Kidney capillary endothelial cell (primary cell): ENCODE measurements at places on chromosomes 5 and 9.
A peak's percentile ranks its signal among the peaks of the same experiment; 100 is the strongest.

DNA sequence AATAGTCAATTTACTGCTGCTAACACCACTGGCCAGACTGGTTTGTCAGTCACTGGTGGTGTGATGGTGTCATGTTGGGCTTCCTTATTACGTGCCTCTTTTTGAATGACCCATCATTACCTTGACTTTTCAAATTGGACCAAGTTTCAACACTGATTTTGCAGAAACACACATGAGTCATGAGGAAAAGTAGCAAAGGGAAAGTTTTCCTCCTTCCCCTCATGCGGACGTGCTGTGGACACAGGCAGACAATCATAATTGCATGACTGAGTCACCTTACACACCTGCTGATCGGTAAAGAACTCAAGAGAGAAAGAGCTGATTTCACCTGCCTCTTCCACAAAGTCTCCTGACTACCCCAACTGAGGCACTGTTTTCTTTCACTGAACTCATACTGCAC lies 324.5 kb downstream of the ARRDC3 start:
- no peak for DNase-seq

- no peak for DNase-seq
Observed at GRCh38 chr9:16417749-16418148, 452.7 kb downstream of the BNC2 start.

GRCh38 chr9:100111235-100111634 lies 12.2 kb downstream of the INVS start:
- DNase-seq, result no peak

DNA sequence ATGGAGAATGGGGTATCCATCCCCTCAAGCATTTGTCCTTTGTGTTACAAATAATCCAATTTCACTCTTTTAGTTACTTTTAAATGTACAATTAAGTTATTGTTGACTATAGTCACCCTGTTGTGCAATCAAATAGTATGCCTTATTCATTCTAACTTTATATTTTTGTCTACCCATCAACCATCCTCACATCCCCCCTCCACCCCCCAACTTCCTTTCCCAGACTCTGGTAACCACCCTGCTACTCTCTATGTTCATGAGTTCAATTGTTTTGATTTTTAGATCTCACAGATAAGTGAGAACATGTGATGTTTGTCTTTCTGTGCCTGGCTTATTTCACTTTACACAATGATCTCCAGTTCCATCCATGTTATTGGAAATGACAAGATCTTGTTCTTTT lies 15.4 kb upstream of the RANBP17 start:
- DNase-seq, result no peak

GRCh38 chr9:20640331-20641187 lies 18.3 kb upstream of the MLLT3 start:
- DNase-seq, result no peak

- DNase-seq, result no peak
Observed at GRCh38 chr9:14985419-14985818, 75.2 kb upstream of the FREM1 start.

DNA sequence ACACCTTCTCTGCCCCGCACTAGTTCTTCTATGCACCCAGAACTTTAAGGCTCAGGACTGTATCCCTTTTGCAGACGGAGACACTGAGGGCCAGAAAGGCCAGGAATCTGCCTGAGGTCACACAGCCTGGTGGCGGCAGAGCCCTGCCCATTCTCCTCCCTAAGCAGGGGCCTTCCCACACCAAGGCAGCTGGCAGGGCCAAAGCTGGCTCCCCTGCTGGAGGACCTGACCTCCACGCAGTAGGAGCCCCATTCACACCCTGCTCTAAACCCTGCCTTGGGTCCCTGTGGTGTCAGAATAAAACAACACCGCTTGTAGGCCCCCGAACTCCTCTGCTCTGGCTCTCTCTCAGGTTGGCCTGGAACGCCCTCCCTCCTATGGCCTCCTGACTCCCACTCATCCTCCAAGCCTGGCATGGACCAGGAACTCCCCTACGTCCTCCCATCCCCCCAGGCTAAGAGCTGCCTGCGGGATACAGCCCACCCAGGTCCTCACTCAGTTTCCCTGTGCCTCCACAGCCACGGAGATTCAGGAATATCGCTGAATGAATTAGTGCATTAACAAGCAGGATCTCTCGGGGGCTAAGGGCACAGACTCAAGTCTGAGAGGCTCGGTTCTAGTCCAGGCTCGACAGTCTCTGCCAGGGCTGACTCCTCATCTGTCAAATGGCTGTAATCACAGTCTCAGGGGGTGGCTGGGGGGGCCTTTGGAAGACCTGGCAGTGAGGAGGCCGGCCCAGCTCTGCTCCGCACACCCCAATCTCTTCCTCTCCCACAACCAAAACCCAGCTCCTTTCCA lies 2.8 kb downstream of the ST6GALNAC6 start:
- no peak for DNase-seq

DNA sequence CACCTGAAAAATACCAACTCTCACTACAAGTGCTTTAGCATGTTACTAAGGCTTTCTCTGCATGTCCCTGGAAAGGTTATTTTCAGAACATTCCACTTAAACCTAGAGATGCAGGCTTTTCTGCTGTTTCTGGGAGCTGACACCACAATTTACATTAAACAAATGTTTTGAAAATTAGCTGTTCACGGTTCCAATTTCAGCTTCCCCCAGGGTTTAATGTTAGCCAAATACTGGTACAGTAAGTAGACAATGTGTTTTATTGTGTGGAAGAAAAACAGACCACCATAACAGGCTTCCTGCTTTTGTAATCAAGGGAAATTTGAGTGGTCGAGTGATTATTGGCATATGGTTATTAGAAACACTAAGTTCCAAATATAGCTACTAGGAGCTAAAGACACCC lies 32.0 kb downstream of the MACROH2A1 start:
- no peak for DNase-seq

DNA sequence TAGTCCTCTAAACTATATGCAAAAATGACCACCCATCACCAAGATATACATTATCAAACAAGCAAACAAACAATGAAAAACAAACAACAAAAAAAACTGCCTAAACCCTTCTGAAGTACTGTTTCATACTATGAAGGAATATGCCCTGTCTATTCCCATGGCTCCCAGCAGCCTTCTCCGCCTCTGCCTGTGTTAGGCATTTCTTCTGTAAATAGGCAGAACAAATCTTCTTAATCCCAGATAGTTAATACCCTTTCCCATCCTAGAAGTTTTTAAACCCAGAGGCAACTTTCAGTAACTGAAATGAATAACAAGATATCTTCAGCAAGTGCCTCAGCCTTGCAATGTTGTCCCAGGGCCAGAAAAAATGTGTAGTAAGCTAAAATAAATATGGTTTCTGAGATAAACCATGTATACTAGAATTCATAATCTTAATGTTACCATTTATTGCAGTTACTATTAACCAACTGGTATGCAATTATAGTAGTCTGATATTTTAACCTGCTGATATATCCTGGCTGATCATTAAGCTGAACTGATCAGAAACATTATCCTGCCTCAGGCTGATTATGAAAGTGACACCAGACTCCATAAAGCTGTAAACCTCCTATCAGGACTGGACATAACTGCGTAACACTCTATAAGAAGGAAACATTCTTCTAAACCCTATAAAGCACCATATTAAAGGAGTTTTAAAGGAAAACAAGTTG lies 68.5 kb downstream of the ANKRD31 start:
- no peak for DNase-seq

GRCh38 chr5:42854795-42855194 lies 43.1 kb upstream of the SELENOP start:
- no peak for DNase-seq

- no peak for DNase-seq
Observed at GRCh38 chr5:57442080-57442839, 40.4 kb downstream of the ACTBL2 start.

- no peak for DNase-seq
Observed at GRCh38 chr5:147372191-147372590, 137.4 kb downstream of the STK32A start.

GRCh38 chr9:132728071-132728470 lies 57.8 kb downstream of the GTF3C4 start:
- no peak for DNase-seq

GRCh38 chr5:83001796-83002381 lies 75.3 kb downstream of the TMEM167A start:
- DNase-seq, result no peak

- no peak for DNase-seq
Observed at GRCh38 chr5:168479166-168479565, 7.1 kb upstream of the RARS1 start.

DNA sequence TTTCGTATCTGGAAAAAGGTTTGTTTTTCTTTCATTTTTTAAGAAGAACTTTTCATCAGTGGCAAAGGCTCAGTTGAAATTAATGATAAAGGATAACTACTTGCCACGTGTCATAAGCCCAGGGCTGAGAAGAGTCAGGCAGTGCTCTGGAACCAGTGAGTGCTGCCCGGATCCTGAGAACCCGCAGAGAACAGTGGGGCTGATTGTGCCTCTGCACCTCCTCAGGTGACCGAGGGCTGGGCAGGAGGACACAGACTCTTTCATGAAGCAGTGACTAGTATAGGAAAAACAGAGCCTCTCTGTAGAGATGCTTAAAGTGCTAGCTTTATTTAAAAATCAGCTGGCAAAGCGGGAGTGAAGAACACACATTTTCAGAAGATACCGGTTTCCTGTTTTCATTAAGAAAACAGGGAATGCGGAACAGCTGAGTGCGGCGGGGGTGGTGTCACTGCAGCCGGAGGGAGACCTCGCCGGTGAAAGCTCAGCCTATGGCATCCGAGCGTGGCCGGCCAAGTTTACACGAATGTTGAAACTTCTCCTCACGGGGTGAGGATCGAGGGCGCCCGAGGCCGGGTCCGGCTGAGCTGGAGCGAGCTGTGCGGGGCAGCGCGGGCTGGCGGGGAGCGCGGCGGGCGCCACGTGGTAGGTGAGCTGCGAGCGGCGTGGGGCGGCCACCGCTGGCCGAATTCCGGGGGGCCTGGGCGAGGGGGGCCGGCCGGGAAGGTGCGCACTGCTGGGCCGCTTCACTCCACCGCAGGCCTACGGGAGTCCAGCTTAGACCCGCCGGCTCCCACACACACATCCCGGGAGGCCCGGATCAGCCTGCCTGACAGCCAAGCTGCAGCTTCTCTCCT lies 134.7 kb upstream of the DMRT1 start:
- DNase-seq, result peak; percentile 33

DNA sequence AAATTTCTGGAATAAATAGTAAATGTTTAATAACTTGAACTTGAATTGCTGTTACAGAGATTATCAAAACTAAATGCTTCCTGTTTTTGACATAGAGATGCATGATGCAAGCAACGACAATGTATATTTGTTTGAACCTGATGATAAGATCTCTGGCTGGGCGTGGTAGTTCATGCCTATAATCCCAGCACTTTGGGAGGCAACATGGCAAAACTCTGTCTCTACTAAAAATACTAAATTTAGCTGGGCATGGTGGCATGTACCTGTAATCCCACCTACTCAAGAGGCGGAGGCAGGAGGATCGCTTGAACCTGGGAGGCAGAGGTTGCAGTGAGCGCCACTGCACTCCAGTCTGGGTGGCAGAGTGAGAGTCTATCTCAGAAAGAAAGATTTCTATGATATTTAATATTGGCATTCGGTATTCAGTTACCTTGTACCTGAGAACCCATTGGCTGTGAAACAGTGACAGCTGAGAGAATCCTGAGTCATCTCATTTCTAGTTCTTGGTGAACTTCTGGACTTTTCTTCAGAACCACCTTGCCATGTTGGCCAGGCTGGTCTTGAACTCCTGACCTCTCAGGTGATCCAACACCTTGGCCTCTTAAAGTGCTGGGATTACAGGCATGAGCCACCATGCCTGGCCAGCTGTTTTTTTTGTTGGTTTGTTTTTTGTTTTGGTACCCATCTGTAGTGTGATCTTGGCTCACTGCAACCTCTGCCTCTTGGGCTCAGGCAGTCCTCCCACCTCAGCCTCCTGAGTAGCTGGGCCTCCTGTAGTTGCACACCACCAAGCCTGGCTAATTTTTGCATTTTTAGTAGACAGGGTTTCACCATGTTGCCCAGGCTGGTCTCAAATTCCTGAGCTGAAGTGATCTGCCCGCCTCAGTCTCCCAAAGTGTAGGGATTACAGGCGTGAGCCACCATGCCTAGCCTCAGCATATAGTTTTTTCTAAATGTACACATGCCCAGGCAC lies 10.0 kb upstream of the FGF18 start:
- DNase-seq, result no peak

DNA sequence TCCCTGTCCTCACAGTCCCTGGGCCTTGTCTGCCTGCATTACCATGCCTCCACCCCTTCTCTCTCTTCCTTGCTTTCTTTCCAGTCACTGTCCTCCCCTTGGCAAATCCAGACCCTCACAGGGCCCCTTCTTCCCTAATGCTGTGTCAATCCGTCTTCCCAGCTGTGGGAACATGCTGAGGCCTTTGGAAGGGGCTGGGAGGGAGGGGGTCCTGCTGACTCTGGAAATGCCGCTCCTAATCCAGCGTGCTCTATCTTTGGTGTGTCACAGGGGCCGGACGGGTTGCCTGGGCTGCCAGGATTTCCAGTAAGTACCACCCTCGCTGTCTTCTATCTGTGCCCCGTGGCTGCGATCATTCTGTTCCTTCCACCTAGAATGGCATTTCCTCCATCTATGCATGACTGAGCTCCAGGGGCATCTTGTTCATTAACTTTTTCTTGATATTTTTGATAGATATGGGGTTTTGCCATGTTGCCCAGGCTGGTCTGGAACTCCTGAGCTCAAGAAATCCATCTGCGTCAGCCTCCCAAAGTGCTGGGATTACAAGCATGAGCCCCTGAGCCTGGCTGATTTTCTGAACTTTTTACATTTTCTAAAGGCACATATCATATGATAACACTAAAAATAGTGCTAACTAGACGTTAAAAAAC lies 64.5 kb upstream of the TGFBR1 start:
- DNase-seq, result no peak

DNA sequence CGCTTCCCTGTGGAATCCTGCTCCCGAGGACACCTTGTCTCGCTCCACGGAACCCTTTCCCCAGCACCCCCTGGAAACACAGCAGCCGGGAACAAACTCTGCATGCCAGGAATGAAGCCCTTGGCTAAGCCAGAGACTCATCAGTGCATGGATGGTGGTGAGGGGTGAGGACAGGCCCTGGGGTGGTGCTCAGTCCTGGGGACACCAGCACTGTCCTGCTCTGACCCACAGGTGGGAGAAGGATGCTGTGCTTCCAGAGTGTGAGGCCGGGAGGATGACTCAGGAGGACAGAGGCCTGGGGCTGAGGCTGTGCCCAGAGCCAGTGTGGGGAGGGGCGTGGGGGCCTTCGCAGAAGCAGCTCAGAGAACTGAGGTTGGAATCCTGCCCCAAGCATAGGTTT lies 11.2 kb upstream of the EGR1 start:
- DNase-seq, result no peak

- no peak for DNase-seq
Observed at GRCh38 chr5:11062397-11062796, 301.4 kb upstream of the DAP start.

GRCh38 chr5:84378420-84378819 lies 6.3 kb downstream of the EDIL3 start:
- no peak for DNase-seq

GRCh38 chr5:143213231-143213850 lies 190.1 kb downstream of the NR3C1 start:
- peak; percentile 26 for DNase-seq

- DNase-seq, result no peak
Observed at GRCh38 chr9:16505199-16505598, 365.3 kb downstream of the BNC2 start.

GRCh38 chr9:103755986-103756385 lies 338.1 kb upstream of the SMC2 start:
- no peak for DNase-seq
